ENCODE measurements at places on chromosomes 3 and 15.

- no peak for DNase-seq
Observed at GRCh38 chr15:90203922-90204321, 2.8 kb downstream of the SEMA4B start.

DNA sequence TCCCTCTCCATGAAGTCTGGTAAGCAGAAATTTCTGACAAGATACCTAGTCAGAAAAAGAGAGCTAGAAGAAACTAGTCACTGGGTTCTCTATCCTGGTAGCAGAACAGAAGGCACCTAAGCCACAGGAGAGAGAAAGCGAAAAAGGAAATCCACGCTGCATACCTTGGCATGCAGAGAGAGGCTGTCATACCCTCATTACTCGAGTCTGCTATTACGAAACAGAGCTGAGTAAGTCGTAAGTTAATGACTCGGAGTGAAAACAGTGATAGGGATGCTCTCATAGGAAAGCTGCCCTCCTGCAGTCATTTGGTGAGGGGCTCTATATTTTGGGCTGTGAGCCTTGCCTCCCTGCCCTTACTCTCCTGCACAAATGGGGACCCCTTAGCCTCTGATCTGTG is 16.2 kb downstream of the CLRN1 start:
- no peak for DNase-seq

GRCh38 chr15:73293773-73294172 is 75.0 kb downstream of the HCN4 start:
- no peak for DNase-seq

GRCh38 chr3:82143661-82144412 is 382.4 kb upstream of the GBE1 start:
- no peak for DNase-seq

GRCh38 chr3:42988566-42988965 is 9.5 kb downstream of the GASK1A start:
- DNase-seq, result no peak
